ENCODE measurements at places on chromosomes 7 and 10.

DNA sequence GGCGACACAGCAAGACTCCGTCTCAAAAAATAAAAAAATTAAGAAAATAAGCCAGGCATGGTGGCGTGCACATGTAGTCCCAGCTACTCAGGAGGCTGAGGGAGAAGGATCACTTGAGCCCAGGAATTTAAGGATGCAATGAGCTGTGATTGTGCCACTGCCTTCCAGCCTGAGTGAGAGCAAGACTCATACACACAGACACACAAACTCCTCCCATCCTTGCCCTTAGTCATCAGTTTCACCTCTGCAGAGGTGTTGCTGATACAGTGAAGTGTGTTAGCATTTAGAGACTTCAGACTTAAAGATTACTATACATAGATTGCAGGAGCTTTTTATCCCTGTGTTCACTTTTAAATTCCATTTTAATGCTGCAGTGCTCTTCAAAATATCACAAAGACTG lies 5.5 kb upstream of the H2AZ2 start:
- DNase-seq = no peak

DNA sequence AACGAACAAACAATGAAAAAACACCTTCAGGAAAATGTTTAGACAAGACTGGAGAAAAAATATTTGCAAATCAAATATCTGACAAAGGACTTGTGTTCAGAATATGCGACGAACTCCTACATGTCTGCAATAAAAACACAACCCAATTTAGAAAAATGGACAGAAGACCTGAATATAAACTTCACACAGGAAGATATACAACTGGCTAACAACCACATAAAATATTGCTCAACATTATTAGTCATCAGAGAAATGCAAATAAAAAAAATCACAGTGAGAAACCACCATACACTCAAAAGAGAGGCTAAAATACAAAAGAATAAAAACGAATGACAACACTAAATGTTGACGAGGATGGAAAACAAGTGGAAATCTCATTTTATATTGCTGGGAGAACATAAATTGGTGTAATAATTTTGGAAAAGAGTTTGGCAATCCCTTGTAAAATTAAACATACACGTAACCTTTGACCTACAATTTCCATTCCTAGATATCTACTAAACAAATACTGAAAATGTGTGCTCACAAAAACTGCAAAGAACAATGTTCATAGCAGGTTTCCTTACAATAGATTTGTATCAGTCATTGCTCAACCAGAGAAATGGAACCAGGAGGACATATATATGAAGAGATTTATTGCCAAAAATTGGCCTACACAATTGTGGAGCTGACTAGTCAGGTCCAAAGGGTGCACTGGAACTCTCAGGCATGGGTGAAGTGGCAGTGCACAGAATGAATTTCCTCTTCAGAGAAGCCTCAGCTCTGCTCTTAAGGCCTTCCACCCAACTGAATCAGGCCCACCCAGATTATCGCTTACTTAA lies 82.9 kb upstream of the OGDHL start:
- no peak for DNase-seq

DNA sequence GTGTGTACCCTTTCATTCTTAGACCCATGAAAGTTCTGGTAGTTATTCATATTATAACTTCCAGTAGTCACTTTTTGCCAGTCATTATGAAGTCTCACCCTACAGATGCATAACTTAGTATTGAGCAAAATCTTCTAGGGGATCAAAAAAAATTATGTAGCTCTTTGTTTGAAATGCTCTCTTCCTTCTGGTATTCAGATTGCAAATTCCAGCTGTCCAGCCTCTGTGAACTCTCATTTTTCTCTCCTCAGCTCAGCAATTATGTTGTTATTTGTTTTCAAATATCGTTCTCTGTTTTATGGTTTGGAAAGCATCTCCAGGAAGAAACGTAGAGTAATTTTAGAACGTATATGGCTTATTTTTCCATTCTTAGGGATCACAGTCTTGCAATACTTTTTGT lies 442.5 kb downstream of the SEMA3D start:
- DNase-seq = no peak

DNA sequence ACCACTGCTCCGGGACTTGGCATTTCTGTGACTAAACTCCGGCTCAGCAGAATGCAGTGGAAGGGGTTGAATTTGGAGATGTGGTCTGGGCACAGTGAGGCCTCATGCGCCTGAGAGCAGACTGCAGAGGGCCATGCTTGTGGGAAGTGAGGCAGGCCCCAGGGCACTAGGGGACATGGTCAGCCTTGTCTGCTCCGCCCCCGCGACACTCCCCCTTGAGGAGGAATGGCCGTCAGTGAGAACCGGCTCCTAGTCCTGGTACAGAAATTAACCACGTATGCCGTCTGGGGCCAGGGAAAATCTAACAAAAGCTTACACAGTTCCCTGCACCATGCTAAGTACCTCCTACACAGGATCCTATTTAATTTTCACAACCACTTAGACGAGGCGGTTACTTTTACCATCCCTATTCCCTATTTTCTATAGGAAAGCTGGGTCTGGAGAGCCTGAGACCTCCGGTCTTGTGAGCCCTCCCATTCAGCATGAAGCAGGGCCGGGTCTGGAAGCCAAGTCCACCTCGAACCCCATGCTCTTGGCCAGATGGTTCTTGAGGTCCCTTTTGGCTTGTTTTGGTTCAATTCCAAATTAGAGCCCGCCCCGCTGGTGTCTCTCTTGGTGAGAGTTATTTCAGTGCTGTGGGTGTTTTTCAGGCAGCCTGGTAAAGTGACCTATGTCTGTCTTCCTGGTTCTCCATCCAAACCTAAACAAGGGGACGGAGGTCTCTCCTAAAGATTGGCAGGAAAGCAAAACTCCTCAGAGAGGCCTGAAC lies 87.7 kb upstream of the PITRM1 start:
- no peak for DNase-seq

GRCh38 chr7:54704851-54705250 lies 54.2 kb downstream of the SEC61G start:
- no peak for DNase-seq

DNA sequence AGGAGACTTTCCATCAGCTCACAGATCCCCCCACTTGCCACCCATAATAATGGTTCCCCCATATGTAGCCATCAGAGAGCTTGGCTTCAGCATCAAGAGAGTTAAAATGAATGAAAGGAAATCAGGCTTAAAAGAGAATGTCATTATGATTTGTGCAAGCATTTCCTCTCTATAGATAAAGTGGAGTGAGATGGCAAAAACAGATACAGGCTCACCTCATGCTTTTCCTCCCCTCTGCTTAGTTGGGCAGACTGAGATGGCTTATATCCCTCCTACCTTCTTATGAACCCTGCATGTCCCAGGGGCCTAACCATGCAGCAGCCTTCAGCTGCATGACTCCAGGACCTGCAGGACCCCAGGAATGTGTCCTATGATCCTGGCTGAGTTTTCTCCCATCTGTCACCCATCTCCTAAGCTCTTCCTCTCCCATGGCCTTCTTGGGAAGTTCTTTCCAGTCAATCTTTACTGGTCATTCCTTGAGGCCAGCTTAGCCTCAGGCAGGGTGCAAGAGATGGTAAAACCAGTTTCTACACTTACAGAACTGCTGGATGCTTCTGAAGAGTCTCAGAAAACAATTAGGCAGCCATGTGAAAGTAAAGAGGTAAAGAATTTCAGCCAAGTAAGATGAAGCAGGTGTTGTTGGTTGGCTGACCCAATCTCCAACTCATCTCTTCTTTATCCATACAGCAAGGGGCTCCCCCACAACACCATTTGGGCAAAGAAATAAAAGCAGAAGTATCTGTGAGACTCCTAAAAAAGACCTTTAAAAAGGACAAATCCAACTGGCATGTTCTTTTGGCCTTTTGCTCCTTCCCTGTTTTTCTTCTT lies 159.7 kb downstream of the RTKN2 start:
- no peak for DNase-seq

- no peak for DNase-seq
Measured at GRCh38 chr10:117355072-117355471, 20.2 kb downstream of the PDZD8 start.

- no peak for DNase-seq
Measured at GRCh38 chr7:140509789-140510188, 30.5 kb upstream of the MKRN1 start.

DNA sequence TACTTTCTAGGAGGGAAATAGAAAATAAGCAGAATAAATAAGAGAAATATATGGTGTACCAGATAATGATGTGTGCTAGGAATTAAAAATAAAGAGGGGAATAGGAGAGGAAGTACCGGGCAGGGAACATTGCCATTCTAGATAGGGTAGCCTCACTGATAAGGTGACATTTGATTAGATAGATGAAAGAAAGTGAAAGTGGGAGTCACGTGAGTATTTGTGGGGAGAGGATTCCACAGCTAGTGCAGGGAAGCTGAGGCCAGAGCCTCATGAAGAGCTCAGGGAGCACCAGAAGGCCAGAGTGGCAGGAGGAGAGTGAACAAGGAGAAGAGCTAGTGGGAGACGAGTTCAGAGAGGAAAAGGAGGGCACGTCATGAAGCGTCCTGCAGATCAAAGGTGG lies 49.1 kb downstream of the CDHR3 start:
- DNase-seq = no peak

DNA sequence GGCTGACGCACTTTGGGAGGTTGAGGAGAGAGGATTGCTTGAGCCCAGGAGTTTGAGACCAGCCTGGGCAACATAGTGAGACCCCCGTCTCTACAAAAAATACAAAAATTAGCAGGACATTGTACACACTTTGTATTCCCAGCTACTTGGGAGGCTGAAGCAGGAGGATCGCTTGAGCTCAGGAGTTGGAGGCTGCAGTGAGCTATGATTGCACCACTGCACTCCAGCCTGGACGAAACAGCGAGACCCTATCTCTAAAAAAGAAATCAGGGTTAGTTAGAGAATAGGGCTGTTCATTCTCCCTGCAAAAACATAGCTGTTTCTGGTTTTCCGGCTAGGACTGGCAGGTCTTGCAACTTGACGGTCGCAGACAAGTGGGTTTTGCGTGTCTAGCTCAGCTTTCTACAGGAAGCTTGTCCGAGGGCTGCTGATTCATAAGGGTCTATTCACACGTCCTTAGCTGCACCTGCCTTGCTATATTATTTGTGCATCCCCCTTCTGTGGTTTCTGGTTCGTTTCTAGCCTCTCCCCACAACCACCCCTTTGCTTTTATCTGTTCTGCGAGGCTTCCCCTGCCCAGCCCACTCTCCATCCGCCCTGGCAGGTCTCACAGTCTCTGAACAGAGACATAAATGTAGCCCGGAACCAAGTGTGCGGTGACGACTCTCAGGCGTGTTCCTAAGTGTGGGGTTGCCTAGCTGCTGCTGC lies 10.7 kb downstream of the AMZ1 start:
- peak; percentile 36 for DNase-seq

- DNase-seq = no peak
Measured at GRCh38 chr7:80413383-80413945, 98.4 kb downstream of the GNAT3 start.
